ENCODE measurements at places on chromosomes 16 and 17.

GRCh38 chr17:67574658-67575293, 143.0 kb upstream of the NOL11 start:
- DNase-seq, result no peak

DNA sequence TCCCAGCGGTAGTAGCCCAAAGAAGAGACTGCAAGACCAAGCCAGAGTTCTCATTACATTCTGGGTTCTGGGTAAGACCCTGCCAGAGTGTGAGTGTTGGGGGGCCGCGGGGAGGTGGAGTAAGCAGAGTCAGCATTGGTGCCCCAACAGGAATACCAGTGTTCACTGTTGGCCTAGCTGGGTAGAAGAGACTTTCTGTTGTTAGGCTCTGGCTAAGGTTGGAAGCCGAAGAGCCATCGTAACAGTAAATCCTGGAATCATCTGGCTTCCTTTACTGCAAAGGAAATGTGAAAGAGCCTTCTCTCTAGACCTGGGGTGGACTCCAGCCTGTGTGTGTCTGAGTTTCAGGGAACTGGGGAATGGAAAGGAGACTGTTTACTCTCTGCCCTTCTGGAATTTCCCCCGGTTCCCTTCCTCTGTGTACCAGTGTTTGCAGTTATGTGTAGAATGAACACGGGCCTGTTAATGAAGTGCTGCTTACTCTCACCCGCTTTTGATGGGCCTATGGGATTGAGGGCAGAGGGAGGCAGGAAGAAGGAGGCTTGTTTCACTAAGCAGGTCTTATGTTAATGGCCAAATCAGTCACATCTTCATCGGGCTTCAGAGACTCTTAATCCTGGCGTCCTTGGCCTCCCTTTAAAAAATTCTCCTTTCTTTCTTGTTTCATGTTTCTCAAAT, 68.5 kb downstream of the WWP2 start:
- no peak for DNase-seq

- no peak for DNase-seq
These were observed at the start of gene KRTAP4-16 for GRCh38 chr17:41101586-41102259. TSS of gene KRTAP4-16 (minus strand) at chr17:41102209. CDS start at chr17:41102209, 0 bp downstream.

GRCh38 chr16:82280867-82281266, 110.8 kb upstream of the MPHOSPH6 start:
- no peak for DNase-seq

GRCh38 chr17:12909046-12909445, 108.8 kb downstream of the ELAC2 start:
- no peak for DNase-seq

DNA sequence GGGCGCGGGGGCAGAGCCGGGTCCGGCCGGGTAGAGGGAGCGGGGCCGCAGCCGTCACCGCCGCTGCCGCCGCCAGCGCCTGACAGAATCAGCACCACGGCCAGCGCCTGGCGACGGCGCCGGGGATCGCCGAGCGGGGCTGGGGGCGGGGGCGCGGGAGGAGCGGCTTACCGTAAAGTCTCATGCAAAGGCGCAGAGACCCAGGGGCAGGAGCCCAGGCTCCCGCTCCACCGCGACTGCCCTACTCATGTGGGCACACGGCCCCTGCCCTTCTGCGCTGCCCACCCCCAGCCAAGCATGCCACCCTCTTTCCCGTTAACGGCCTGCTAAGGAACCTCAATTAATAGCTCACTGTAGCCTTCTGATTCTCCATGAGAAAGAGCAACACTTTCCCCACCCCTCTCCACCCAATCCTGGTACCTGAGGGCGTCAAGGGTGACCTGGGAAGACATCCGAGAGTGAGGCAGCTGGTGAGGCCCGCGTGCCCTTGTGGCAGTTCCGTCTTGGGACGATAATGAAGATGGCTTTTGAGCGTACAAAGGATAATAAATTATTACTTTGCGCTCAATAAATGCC, at the start of gene SEZ6:
Gene SEZ6 (minus strand): TSS at position 98 of the 576 bp plus-strand sequence. CDS start 164 bp downstream, outside the sequence.
- peak; percentile 41 for DNase-seq

- no peak for DNase-seq
These were observed 93.3 kb downstream of the MYO1D start for GRCh38 chr17:32783602-32784001.

DNA sequence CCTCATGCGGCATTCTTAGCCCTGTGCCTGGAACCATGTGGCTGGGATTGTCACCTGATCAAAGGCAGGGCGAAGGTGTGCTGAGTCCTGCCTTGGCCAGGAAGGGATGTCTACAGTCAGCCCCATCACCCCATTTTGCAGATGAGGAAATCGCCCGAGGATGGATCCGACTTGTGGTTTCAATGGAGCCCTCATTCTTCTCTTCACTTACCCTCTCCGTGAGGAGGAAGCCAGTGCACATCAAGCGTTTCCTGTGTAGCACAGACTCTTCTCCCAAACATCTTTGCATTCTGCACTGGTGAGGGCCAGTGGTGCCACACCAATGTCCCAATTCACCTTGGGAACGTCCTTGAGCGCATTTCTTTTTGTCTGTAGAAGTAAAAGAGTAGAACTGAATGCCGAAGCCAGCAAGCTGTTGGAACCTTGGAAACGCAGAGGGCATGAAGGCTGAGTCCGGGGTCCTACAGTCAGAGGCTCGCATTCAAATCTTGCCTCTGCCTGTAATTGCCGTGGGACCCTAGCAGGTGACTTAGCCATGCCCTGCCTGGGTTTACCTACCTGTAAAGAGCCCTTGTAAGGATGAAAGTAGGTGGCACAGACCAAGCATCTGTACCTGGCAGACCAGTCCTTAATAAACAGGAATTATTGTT, 85.4 kb downstream of the IRF8 start:
- DNase-seq, result no peak

- no peak for DNase-seq
These were observed 154.3 kb downstream of the KATNIP start for GRCh38 chr16:27704252-27704651.

- DNase-seq, result no peak
These were observed 8.5 kb upstream of the YPEL3 start for GRCh38 chr16:30104492-30104891.

DNA sequence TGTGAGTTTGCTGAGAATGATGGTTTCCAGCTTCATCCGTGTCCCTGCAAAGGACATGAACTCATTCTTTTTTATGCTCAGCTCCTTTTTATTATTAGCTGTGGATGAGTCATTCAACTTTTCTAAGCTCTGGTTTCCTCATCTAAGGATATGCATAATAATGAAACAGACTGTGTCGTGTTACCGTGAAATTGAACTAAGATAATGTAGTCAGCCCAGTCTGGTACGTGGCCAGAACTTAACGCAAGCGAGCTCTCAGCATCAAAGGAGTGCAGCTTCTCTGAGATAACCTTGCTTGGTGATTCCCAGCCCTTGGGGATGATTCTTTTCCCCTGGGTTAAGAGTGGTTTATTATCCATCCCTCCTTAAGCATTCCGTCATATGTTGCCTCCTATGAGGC, 454.3 kb upstream of the EEF2KMT start:
- DNase-seq, result no peak

DNA sequence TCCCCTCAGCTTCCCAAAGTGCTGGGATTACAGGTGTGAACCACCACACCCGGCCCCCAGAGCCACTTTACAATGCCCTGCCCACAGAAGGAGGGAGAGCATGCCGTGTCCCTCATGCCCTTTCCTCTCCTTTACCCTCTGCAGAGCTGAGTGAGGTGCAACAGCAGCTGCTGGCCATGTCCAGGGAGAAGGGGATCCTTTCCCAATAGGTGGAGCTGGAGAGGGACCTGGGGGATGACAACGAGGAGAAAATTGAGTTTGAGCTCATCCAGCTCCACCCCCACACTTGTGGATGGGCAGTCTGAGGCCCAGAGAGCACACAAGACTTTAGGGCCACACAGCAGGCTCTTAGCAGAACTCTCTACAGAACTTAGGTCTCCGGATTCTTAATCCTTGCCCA, 7.9 kb upstream of the GSDMA start:
- no peak for DNase-seq

DNA sequence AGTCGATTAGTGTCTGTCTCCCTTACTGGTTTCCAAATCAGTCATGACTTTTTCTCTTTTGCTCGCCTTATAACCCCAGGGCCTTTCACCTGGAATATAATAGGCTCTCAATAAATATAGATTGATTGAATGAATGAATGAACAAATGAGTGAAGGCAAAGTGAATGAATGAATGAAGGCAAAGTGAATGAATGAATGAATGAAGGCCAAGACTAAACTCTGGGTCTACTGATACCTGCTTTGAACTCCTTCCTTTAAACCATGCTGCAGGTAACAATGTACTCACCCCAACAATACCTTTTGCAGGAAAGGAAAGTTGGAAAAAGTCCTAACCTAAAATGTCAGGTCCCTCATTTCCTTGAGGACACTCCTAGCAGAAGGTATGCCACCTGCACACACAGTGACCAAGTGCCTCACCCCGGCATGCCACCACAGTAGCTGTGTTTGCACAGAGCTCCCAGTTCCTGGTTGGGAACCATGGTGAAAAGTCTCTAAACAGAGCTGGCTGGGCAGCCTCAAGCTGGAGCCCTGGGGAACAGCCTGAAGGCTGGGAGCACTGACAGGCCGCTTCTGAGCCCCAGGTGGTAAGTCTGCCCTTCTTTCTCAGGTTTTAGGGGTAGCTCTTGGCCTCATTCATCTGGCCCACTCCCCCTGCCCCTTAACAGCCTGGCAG, 42.7 kb upstream of the ANKFN1 start:
- no peak for DNase-seq

DNA sequence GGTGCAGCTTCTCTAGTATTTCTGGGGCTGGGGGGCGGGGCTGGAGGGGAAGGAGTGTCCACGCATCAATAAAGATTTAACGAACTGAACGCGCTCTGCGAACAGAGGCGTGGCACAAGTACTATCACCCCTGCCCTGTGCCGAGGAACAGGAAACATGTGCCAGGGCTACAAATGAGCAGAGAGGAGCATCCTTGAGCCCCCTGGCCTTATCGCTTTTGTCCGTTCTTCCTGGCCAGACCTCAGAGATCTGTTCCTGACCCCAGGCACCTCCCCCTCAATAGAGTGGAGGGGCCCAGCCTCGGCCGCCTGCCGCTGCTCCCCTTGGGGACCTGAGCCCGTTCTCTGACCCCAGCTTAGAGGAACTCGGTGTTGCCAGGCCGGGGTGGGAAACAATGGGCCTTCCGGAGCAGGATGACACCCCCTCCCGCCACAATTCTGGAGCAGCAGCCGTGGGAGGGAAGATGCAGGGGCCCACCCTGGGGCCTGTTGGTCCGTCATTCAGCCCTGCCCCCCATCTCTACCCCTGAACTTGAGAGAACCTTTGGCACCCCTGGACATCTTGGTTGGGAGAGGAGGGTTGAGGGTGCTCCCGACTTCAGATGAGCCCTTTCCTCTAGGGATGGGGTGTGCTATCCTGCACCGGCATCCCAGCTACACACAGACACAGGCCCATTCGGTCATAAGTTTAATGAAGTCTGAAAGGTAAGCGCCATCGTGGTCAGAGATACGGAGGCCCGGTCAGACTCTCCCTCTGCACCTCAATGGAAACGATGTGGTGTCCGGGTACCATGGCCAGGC, 1.1 kb downstream of the NAA38 start:
- no peak for DNase-seq

DNA sequence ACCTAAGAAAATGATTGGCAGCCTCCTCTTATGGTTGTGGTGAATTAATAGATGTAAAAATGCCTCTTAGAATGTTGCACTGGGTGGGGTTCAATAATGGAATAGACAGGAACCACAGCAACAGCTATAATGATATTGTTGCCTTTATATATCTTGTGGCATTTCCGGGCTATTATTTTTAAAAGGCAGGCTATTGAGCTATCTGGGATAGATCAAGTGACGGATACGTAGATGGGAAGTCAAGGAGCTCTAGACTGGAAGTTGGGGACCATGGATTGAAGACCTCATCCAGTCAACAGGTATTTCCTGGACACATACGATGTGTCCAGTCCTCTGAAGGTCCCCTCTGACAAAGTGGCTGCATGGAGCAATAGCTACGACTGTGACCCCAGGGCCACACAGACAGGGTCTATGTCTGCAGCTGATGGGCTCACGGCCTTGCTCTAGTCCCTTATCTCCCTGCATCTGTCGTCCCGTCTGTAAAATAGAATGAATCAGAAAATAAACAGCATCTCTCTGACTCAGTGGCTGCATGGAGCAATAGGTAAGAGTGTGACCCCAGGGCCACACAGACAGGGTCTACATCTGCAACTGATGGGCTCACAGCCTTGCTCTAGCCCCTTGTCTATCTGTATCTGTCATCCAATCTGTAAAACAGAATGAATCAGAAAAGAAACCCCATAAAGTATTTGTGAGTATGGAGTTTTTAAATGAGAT, 117.7 kb upstream of the FOXF1 start:
- no peak for DNase-seq

GRCh38 chr17:40791111-40791510, 8.6 kb downstream of the KRT28 start:
- no peak for DNase-seq

DNA sequence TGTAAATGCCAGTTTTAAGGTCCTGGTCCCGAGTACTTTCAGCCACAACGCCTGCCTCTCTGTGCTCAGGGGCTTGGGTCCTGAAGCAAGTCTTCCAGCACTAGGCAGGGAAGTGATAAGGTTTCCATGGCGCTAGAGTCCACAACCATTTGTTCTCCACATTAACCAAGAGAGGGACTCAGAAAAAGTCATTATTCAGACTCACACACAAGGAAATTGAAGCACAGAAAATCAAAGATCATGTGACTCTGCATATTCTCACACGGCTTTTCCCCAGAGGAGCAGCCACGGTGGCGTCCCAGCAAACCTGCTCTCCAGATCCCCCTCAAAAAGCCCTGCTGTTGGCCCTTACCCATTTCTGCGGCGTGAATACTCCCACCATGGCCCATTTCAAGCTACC, 9.7 kb downstream of the ENPP7 start:
- no peak for DNase-seq

GRCh38 chr16:11780991-11781680, 15.9 kb downstream of the ZC3H7A start:
- DNase-seq, result no peak

GRCh38 chr17:49616601-49617131, 41.0 kb downstream of the NXPH3 start:
- no peak for DNase-seq

- no peak for DNase-seq
These were observed 334.7 kb downstream of the SOX9 start for GRCh38 chr17:72455562-72455961.

DNA sequence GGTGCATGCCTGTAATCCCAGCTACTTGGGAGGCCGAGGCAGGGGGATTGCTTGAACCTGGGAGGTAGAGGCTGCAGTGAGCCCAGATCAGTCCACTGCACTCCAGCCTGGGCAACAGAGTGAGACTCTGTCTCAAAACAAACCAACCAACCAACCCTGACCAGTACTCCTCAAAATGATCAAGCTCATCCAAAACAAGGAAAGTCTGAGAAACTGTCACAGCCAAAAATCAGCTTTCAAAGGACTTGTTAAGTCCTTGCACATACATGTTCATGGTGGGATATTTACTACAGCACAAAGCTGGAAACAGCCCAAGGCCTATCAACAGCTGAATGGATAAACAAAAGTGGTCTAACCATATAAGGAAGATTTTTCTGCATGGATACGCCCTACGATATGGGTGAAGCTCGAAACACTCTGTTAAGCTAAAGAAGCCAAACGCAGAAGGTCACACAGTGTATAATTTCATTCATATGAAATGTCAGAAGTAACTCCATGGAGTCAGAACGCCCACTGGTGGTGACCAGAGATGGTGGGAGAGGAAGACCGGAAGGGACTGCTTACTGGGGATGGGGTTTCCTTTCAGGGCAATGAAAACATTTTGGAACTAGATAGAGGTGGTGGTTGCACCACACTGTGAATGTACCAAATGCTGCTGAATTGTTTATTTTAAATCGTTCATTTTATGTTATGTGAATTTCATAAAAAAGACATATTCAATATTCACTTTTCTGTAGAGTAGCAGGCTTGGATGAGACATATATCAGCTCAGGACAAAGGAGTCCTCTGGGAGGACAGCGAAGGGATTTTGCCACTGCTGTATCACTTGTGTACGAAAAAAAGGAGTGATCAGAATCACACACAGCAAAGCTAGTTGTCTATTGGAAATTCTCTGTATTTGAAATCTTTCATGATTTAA, 17.7 kb downstream of the CCL17 start:
- DNase-seq, result no peak
